AG04450 (cell line): ENCODE measurements at places on chromosomes 7 and 10.

- no peak for DNase-seq
These were observed 137.2 kb downstream of the VIPR2 start for GRCh38 chr7:159007364-159007995.

DNA sequence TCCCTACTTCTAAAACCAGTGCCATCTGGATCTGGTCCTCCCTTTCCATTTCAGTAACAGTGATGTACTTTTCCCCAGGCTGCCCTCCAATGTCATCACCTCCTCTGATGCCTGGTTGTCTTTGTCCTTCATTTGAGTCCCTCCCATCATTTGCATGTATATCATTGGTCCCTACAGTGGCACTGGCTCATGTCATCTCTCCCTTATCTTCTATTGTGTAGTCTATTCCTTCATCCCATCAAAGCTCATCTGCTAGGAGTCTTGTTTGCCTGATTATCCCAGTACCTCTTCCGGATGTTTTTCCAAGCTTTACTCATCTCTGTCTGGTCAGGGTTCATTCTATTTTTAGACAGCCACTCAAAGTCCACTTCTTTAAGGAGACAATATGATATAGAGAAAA lies 292.9 kb upstream of the BMPER start:
- DNase-seq: no peak

DNA sequence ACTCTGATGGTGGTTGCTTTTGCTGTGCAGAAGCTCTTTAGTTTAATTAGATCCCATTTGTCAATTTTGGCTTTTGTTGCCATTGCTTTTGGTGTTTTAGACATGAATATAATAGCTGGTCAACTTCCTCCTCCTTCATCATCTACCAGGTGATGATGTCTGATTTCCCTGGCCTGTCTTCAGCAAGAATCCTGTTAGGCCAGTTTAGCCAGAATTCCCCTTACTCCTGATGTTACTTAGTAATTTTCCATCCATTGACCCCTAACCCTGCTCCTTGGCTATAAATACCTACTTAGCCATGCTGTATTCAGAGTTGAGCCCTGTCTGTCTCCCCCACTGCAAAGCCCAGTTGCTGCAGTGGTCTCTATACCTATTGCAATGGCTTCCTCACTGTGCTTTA lies 91.4 kb downstream of the ZNF777 start:
- no peak for DNase-seq

- no peak for DNase-seq
These were observed 37.4 kb upstream of the CDK6 start for GRCh38 chr7:92873776-92874175.

- DNase-seq: no peak
These were observed 697 bp upstream of the SNX13 start for GRCh38 chr7:17940951-17941431.

DNA sequence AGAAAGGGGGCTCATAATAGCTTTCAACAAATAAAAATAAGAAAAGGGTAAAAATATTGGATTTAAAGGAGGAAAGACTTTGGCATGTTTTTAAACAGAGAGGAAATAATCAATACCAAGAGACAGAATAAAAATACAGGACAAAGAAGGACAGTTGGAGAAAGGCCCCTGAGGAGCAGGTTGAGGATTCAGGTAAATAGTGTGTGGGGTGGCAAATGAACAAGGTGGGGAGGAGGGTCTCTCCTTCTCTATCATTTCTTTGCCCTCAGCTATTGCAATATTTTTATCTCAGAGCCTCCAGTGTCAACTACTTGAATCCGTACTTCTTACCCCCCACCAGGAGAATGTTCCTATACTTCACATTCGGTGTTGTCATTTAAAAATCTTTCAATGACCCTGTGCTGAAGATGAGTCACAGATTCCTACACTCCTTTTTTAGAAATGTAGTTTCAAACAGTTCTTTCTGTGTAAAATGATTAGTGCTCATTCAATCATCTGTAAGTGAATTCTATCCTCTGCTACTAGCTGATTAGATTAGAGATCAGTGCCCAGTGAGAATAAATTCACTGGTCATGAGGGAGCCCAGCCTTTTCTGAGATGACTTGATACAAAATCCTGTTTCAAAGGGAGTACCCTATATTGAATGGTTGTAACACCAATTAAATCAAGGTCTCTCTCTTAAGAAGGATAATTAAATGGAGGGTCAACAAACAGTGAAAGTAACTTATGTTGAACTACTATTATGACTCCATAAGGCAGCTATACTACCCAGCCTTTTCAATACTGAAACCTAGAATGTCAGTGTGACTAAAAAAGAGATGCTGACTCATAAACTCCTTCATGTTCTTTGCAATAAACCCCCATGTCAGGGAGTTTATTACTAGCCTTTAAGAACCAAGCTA lies 50.4 kb upstream of the WNT16 start:
- DNase-seq: no peak

DNA sequence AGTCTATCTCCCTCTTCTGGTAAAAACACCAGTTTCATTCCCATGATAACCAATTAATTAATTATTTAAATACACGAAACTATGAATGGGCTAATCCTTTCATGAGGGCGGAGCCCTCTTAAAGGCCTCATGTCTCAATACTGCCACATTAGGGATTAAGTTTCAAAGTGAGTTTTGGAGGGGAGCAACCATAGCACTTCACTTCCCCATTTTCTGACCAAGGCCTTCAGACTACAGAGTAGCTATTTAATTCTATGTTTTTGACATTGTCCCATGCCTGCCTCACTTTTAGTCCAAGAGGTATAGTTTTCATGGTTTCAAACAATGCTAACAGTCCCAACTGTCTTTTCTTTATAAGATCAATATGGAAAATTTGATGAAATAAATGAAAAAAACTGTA lies 618.6 kb downstream of the ZWINT start:
- DNase-seq: no peak

GRCh38 chr10:97224483-97225435 lies 39.0 kb upstream of the SLIT1 start:
- DNase-seq: no peak

- DNase-seq: no peak
These were observed 56.7 kb downstream of the BTAF1 start for GRCh38 chr10:91980319-91980718.

GRCh38 chr7:91330866-91331265 lies 66.6 kb downstream of the FZD1 start:
- no peak for DNase-seq

- no peak for DNase-seq
These were observed 307.1 kb downstream of the ANKRD7 start for GRCh38 chr7:118531566-118531965.

- no peak for DNase-seq
These were observed 350.0 kb upstream of the AKR1E2 start for GRCh38 chr10:4475827-4476490.

DNA sequence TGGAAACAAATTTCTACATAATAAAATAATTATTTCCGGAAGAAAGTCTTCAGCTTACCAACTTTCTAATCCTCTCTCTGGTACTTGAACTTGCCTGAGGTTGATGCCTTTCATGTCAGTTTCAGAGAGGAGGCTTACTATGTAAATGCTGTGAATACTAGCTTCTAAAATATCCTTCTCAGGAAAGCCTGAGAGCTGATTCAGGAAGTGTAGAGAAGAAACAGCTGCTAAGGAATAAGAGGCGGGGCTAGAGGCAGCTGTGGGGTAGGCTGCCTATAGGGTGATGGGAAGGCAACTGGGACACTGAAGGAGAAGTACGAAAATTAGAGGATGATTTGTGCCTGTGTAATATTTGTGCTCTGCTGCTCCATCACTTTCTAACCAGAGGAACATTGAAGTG lies 69.3 kb downstream of the AVL9 start:
- DNase-seq: peak; percentile 24

DNA sequence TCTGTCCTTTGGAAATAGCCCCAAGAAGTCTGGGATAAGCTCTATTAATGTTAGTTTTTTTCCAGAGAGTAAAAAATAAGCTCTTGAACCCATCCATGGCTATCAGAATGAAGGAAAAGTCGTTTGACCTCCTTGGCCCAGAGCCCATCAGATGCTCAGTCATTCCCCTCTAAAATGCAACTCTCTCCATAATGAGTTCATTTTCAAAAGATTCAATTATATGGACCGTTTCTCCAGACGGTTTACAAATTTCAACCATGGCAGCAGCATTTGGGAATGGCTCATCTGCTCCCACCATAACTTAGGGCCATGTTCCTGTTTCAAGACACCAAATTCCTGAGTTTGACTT lies 220.0 kb downstream of the PTPRN2 start:
- no peak for DNase-seq

DNA sequence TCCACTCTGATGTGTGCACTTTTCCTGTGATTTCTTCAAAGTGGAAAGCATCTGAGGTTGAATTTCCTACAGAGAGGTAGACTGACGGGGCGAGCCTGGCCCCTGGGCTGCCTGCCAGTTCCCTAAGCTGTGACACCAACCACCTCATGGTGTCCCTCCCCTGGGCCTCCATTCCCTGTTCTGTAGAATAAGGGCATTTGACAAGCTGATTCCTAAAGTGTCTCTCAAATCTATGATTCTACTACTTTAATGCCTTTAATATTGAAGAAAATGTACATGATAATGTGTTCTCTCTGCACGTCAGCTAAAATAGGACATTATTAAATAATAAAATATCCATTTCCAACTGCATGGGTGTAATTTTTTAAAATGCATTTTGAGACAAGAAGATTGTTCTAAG lies 105.1 kb downstream of the SEC61G start:
- DNase-seq: no peak

- no peak for DNase-seq
These were observed 64.2 kb downstream of the ARMC3 start for GRCh38 chr10:22992075-22992474.

- DNase-seq: no peak
These were observed 38.4 kb upstream of the IKZF1 start for GRCh38 chr7:50265968-50266634.

DNA sequence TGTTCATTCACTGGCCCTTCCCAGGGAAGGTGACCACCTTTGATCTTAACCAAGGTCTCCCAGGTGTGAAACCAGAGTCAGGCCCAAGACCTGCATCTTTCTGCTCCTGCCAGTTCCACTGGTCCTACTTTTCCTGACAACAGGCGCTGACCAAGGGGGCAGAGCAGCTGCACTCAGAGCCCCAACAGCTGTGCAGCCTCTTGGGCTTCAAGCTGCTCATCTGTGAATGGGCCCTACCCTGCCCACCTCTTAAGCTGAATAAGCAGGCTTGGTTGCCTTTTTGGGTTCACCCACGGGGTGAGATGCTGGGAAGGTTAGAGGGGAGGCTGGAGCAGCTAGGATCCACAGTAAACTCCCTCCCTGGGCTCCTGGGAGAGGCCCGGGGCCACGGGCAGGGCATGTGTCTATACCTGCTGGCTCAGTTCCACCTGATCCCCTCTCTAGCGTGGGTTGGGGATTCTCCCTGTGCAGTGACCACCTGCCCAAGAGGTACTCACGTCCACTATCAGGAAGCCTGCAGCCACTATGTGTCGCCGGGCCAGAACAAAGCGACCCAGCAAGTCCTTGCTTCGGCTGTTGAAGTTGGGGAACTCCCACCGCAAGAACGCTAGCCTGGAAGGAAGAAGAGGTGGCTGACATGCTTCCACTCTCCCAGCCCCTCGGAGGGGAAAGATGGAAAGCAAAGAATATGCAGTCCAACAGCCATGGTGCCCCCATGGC lies 10.6 kb downstream of the TBRG4 start:
- DNase-seq: no peak

- no peak for DNase-seq
These were observed 191.4 kb downstream of the FAM107B start for GRCh38 chr10:14583252-14583651.

DNA sequence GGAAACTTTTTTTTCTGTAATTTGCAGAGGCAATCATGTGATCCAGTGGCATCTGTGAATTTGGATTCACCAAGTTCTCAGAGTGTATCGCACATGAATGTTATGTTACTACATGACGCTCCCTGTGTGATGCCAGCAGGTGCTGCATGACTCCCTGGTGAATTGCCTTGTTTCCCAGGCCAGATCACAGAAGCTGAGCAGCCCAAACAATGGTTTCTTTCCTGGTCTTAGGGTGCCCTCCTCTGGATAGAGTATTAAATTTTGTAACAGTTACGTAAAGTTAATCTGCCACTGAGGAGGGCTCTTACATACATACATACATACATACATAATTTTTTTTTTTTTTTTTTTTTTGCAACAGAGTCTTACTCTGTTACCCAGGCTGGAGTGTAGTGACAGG lies 3.6 kb downstream of the ZSCAN21 start:
- DNase-seq: peak; percentile 65

GRCh38 chr10:127254276-127254675 lies 57.9 kb upstream of the INSYN2A start:
- DNase-seq: no peak

DNA sequence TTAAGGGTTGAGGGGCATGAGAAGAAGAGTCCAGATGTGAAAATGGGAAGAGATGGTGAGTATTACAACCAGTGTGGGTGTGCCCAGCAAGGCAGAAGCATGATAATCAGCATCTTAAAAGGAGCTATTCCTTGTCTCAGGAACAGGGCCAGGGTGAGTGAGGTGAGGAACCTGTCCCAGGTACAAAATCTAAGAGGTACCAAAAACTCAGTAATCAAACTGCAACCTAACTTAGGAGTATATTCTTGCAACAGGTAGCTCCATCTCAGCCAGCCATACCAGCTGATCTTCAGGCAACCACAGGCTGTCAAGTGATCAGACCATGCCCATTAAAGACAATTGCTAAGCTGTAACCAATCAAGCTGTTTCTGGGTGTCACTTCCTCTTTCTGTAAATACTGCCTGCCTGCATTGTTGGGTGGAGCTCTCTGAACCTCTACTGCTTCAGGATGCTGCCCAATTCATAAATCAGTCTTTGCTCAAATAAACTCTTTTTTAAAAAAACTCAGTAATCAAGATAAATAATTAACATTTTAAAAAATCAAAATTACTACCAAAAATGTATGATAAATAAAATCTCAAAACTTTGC lies 7.4 kb downstream of the KEL start:
- DNase-seq: no peak

DNA sequence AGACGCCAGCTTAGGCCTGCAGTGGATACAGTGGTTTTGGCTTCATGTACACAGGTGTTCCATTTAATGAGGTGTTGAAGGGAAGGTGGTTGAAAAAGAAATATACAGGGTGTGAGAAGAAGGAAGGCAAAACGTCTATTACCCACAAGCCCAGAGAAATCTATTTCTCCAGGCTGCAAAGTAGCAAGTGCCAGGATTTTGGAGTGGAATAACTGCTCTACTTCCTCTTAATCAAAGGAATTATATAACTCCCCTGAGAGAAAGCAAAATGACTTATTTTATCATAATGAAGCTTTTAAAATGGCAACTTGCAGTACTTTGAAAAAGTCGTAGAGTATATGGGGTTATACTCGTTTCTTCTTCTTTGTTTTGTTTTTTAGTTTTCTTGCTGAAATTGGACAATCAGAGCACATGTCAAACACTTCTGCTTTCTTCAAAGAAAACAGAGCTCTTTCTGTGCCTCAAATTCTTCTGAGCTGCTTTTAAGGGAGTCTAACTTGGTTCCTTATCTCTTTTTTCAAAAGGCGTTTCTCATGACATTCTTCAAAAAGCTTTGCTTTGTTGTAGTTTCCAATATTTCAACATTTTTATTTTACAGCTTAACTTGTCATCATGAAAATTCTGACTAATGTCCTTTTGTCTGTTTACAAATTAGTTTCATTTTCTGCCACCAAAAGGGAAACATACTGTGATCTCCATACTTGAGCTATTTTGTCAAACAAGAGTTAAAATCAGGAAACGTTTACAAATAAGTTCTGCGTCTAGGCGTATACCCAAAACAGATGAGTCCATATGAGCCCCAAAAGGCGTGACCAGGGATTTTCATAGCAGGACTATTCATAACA lies 289.7 kb downstream of the FRMD4A start:
- DNase-seq: no peak
